Cortex of kidney (tissue), 1 donor: ENCODE measurements at places on chromosomes 6 and 20.

DNA sequence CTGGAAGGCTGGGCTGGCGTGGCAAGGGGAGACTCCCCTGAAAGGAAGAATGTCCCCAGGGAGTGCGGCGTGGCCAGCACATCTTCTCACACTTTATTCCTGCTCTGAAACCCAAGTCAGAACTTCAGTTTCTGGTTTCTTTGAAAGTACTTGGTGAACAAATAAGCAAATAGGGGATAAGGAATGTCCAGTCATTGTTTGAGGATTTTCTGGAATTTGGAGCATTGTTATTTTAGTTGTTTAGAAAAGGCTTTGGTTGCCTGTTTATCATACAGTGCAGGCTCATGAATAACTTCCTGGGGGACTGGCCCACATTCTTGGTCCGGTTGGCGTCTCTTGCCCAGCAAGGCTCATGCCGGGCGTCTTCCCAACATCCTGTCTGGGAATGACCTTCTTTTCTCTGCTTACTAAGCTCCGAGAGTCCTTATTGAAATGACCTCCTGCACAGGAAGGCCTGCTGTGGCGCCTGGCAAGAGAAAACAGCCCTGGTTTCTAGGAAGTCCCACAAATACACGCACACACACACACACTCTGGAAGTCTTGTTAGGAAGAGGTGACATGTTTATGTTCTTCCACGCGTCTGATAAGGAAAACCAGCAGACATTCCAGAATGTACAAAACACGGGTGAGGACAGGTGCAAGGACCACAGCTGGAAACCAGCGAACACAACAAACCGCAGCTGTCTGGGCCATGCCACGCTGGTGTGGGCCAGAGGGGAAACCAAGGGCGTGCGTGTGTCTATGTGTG lies 71.9 kb downstream of the TMEM170B start:
- DNase-seq: no peak

GRCh38 chr6:78989191-78989590 lies 88.9 kb downstream of the PHIP start:
- DNase-seq: no peak

GRCh38 chr6:39490108-39490507 lies 167.6 kb upstream of the KCNK16 start:
- no peak for DNase-seq

- no peak for DNase-seq
Observed at GRCh38 chr6:30152910-30153610, 8.0 kb downstream of the TRIM10 start.

GRCh38 chr6:109118337-109118736 lies 23.0 kb downstream of the CEP57L1 start:
- DNase-seq: no peak

DNA sequence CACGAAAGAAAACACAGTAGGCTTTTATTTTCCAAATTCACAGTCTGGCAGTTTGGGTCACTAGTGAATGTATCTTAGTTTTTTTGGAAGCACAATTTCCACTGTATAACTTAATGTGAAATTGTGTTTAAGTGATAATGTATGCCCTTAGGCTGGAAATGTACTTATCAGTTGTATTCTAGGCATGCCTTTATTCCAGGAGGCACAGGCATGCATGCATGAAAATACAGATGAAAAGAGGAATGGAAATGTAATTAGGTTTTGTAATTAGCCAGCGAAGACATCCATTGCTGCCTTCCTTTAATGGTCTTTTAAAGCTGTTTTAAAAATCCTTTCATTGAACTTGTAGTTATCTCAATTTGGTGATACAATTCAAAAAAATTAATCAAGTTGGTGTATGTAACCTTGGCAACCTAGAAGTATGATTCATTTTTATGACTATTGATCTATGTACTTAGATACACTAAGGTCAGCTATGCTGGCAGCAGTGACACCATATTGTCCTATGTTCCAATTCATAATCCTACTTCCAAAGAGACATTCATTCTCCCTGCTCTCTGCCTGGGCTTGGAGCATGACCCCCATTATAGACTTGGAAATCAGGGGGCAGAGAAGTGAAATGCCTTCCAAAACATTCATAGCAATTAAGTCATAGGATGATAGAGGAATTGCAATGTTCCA lies 73.1 kb downstream of the SNAP25 start:
- DNase-seq: no peak

GRCh38 chr6:32974541-32975308 lies 6.3 kb downstream of the BRD2 start:
- no peak for DNase-seq

- no peak for DNase-seq
Observed at GRCh38 chr20:57281900-57282299, 15.5 kb upstream of the BMP7 start.

DNA sequence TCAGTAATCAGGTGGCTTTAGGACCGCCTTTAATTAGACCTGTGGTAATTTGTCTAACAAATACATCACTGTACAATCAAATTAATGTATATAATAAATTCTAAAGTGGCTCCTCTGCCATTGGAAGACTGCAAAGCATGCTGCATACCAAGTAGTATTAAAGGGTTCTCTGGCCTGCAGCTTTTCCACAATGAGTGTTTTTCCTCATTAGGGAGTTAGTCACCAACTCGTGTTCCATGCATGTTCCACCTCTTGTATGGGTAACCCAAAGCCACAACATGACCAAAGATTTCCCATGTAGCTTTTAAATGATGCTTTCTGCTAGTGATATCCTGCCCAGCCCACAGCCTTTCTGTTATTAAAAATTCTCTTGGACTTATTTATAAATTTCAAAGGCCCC lies 218.7 kb downstream of the FUT9 start:
- DNase-seq: no peak

- no peak for DNase-seq
Observed at GRCh38 chr20:35238170-35238569, 11.7 kb downstream of the MMP24 start.

DNA sequence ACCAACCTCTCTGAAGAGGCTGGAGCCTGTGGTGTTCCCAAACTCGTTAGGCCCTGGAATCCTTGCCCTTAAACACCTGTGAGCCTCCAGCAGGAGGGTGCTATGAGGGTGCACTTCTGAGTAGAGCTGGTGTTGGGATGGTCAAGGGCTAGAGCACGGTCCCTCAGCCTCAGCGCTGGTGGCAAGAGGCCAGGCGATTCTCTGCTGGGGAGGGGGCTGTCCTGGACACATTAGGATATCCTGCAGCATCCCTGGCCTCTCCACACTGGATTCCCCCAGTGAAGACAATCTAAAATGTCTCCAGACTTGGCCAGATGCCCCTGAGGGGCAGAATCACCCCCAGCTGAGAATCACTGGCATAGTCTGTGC lies 157.8 kb downstream of the SYCP2 start:
- no peak for DNase-seq

DNA sequence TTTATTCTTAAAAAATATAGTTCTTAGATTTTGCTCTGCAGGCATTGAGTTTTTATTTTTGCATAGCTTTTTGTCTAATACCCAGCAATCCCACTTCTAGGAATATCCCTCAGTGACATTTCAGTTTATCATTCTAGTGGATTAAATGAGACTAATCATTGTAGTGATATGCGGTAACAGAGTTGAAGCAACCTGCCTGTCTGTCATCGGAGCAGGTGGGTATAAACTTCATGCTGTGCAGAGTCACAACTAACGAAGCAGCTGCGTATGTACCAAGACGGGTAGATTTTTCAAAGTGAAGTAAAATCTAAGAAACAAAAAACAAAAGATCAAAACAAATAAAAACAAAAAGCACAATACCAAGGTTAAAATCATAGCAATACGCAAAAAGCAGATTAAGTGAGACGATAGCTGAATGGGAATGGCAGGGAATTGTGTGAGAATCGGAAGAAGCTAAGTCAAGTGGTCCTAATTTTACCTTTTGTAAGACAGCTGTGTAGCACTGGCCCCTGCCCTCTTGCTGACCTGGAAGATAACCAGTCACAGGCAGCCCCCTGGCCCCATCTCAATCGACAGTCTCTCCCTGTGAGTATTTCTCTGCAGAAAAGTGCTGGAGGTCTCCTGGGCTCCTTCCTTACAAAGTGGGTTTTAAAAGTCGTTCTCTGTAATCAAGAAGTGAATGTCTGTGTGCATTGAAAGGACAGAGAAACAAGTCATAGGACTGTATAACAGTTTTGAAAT lies 169.2 kb downstream of the OR2B2 start:
- no peak for DNase-seq

DNA sequence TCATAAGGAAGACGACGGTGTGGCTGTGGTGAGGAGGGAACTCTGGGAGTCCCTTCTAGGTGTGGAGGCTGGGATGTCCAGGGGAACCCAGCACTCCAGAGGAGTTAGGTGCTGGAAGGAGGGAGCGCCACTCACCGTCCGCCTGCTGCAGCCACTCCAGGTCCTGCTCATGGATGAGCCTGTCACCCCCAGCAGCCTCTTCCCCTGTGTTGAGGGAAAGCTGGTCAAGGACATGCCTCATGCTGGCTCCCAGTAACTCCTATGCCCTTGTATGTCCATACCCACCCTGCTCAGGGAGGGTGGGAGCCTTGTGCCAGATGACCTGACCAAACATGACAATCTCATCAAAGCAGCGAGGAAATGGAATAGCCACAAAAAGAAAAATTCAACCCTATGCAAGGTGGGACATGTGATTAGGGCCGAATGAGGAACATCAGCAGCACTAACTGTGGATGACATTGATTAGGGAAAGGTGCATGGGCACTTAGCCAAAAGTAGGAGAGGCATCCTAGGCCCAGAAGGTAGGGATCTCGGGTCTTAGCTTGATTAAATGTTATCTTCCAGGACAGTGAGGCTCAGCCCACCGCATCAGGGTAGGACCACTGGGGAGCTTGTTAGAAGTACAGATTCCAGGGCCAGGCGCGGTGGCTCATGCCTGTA lies 3.0 kb downstream of the DNPH1 start:
- no peak for DNase-seq

DNA sequence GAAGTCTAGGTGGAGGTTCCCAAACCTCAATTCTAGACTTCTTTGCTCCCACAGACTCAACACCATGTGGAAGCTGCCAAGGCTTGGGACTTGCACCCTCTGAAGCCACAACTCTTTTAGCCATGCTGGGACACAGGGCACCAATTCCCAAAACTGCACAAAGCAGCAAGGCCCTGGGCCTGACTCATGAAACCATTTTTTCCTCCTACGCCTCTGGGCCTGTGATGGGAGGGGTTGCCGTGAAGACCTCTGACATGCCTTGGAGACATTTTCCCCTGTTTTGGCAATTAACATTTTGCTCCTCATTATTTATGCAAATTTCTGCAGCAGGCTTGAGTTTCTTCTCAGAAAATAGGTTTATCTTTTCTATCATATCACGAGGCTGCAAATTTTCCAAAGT lies 355.4 kb upstream of the RUNX2 start:
- no peak for DNase-seq

DNA sequence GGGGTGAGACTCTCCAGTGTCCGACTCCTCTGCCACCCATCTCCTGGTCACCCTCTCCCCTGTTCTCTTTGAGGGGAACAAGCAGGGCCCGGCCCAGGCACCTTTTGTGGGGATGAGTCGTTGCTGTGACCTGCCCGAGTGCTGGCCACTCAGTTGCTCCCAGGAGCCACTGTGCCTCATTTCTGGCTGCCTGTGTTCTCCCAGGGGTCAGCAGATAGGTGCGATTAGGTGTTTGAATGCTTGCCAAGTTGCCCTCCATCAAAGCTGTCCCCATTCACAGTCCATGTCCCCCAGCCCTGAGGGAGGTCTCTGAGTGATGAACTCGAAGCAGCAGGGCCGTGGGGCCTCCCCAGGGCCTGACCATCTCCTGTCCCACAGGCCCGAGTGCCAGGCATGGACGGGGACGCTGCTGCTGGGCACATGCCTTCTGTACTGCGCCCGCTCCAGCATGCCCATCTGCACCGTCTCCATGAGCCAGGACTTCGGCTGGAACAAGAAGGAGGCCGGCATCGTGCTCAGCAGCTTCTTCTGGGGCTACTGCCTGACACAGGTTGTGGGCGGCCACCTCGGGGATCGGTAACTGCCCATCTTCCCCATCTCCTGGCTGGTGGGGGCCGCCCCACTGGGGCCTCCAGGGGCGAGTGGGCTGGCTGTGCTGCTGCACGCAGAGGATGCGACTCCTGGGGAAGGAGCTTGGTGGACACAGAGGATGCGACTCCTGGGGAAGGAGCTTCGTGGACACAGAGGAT lies 4.1 kb downstream of the SLC17A9 start:
- DNase-seq: no peak

GRCh38 chr6:138765896-138766655 lies 7.5 kb upstream of the CCDC28A start:
- no peak for DNase-seq

- no peak for DNase-seq
Observed at GRCh38 chr6:118876814-118877213, 17.1 kb upstream of the ASF1A start.

DNA sequence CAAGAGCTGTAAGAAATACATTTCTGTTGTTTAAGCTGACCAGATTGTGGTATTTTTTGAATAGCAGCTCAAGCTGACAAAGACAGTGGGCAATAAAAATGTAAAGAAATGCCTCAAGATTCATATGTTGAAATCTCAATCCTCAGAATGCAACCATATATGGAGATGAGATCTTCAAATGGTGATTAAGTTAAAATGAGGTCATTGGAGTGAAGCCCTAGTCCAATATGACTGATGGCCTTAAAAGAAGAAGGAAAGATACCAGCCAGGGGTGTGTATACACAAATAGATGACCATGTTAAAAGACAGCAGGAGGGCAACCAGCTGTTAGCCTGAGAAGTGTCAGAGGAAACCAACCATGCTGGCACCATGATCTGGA lies 7.1 kb upstream of the DDO start:
- no peak for DNase-seq

GRCh38 chr6:41822021-41822420 lies 34.5 kb downstream of the TOMM6 start:
- no peak for DNase-seq

GRCh38 chr20:44988631-44989171 lies 22.4 kb downstream of the STK4 start:
- DNase-seq: no peak

GRCh38 chr20:23023621-23024177 lies 11.4 kb upstream of the SSTR4 start:
- no peak for DNase-seq

DNA sequence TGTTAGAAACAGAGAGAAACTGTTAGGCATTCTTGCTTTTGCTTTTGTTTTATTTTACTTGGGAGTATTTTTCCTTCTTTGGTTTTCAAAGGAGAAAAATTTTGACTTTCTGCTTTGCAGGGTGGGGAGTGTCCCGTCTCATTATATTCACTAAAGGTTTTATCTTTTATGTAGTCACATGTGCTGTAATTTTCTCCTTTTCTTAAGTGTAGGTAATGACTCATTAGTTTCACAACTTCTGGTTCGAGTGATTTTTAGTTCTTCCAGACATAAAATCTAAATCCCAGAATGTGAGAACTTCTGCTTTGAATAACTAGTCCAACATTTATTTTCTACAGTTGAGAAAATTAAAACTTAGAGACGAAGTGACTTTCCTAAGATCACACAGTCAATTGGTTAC lies 37.7 kb downstream of the ADGRF1 start:
- no peak for DNase-seq

GRCh38 chr6:111866857-111867256 lies 6.4 kb downstream of the FYN start:
- no peak for DNase-seq
